ENCODE measurements at places on chromosomes 5 and 9. TPM values are rescaled to one million over a fixed set of nuclear protein-coding genes. Genes with fewer than 3 reads are reported as not detected.

DNA sequence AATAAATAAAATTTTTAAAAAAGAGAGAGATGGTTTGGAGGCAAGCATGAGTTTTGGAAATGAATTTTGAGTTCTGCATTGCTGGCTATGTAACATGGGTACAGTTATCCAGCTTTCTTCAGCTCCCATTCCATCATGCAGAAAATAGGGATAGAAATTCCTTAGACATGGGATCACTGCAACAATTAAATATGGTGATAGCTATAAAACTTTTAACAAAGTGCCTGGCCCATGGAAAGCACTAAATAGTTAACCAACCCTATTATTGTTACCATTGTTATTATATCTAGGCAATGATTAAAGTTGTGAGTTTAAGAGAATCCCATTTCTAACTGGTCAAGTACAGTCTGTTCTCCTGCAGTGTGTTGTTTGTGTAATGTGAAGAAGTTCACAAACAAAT, 115.4 kb upstream of the GAS1 start:
- no peak for DNase-seq

- DNase-seq: no peak
Measured at GRCh38 chr5:33258553-33258952, 182.2 kb upstream of the TARS1 start.

- DNase-seq: no peak
Measured at GRCh38 chr9:92671323-92671722, 1.4 kb upstream of the IPPK start.

FAM153A gene
- total RNA-seq: 37.5 TPM

INSL4 gene
- not detected for total RNA-seq

DNA sequence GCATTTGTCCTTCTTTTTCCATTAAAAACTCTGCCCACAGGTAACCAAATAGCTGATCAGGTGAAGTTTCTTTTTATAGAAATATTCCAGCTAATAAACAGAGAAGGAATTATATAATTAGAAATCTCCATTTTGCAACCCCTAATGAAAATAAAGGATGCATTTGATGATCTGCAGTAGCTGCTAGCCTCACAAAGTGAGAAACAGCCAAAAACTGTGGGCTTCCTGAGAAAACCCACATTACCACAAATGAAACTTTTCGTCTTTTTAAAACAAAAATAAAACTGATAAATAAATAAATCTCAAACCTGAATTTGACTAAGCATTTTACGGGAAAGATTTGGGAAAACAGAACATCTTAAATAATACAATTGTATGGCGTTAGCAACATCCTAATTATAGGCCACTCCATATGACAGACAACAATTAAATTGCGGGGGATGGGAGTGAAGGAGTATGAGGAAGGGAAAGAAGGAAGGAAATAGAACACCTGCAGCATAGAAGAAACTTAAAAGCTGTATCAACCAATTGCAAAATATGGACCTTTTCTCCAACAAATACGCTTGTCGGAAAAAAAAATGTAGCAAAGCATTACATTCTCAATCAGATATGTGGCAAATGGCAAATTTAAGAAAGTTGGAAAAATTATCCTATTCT, 283.0 kb upstream of the ITGA1 start:
- DNase-seq: no peak

- peak; percentile 33 for DNase-seq
Measured at GRCh38 chr5:177982072-177982727, 13.8 kb downstream of the PROP1 start.

DNA sequence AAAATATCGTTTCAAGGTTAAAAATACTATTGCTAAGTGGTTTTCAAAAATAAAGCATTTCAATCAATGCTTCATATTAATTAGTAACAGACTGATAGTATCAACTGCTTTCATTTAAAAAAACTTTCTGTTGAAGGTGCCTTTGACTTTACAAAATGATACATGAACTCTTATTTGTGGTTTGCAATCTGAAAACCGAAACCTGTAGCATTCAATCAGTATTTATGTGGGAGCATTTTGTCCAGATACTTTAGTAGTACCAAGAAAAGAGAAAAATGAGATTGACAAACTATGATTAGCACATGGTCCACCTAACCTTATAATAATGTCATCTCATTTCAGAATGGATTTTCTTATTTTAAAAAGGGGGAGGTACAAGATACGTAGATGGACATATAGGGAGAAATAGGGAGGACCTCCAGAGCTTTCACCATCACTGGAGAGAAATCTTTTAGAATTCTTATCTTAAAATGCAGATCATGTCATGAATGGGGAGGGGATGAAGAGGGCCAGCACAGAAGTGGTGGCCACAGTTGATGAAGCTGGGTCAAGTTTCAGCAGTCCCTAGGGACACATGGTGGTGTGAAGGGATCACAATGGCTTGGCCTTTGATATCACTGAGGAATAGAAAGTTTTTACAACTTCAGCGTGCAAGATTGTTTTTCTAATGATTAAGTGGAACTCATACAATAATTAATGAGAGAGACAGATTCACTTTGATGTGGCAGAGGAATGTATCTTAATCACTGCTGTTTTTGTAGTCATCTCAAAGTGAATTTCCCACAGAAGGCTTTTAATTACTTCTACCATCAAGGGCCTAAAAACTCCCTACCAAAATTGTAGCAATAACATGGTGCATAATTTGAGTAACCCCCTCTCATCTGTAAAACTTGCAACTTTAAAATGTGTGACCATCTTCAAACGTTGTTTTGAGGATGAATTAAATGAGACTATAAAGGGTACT, 322.3 kb upstream of the EDIL3 start:
- no peak for DNase-seq

DNA sequence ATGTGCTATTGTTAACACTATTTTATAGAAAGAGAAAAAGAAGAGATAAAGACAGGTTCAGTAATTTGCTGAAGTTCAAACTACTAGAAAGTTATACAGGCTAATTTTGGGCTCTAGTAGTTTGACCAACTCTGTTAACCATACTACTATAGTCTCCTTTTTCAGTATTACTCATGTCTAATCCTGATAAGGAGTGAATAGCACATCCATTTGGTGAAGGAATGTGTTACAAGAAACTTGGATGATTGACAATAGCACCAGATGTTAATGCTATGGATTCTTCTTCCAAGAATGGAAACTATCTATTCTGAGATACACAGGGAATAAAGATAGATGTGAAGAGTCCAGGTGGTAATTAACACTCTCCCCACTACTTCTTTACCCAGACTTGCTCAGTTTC, 677.3 kb downstream of the PRELID2 start:
- DNase-seq: no peak

DNA sequence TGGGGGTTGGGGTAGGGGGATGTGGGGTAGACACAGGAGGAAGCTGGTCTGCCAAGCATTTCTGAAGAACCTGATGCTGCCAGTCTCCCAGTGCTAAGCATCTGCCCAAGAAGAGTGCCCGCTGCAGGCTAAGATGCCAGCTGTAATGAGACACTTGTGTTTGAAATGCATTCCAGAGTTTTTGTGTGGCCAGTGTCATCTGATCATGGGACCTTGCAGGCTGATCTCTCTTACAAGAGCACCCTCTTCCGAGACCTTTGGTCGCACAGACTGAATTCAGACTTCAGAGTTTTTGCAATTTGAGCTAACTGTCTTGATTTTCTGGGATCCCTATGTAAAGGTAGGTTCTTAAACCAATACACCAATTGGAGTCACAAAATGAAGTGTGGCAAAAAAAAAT, 58.1 kb downstream of the DENND1A start:
- DNase-seq: no peak

ADAMTS13 gene
- 2.1 TPM for total RNA-seq

DNA sequence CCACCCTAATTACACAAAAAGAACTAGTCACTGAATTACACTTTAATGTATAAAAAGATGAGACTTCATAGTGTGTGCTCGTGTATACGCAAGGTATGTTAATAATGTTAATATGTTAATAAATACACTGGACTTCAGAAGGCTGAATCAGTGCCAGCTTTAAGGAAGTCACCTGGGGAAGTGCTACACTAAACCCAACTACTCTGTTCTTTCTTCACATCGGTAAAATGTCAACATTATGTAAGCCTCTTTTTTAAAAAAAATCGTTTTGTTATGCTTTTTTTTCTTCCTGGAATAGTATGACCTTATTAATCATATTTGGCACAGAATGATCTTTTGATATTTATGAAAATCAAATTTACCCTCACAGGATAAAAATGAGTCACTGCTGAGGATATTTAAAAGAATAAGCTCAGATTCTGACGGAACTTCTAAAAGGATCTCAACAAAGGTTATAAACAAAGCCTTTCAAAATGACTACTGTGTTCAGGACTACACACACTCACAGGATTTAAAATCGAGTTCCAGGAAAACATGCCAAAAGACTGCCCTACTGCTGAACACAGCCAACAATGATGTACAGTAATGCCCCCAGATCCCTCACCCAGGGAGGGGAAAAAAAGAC, 75.9 kb downstream of the AUH start:
- no peak for DNase-seq

SPAG8 gene
- total RNA-seq: 2.0 TPM

DNA sequence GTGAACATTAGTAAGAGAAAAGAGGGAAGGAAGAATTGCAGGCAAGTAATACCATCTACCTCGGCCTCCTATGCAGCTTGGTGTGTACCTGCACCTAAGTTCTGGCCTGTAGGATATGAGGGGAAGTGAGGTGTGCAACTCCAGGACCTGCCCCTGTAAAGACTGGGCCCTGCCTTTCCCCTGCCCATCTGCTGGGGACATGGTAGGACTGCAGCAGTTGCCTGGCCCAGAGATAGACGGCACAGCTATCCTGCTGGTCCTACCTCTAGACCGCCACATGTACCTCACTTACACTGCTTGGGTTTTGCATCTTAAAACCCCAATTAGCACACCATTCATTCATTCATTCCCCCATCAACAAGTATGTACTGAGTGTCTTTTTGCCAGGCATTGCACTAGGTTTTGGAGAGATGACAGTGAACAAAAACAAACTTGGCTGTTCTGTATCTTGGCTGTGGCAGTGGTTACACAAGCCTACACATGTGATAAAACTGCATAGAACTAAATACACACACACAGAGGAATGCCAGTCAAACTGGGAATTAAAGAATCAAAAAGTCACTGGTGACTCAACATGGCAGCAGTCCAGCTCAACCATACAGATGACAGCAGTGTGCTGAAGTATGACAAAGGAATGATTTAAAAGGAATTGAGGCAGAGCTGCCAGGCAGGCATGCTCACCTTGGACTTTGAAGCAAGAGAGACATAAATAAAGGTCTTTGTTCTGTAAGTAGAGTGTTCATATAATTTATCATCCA, 23.3 kb upstream of the MGAT1 start:
- DNase-seq: no peak

- DNase-seq: no peak
Measured at GRCh38 chr5:106825374-106825773, 845.4 kb downstream of the EFNA5 start.

- no peak for DNase-seq
Measured at GRCh38 chr5:81805086-81805485, 54.2 kb upstream of the SSBP2 start.

DNA sequence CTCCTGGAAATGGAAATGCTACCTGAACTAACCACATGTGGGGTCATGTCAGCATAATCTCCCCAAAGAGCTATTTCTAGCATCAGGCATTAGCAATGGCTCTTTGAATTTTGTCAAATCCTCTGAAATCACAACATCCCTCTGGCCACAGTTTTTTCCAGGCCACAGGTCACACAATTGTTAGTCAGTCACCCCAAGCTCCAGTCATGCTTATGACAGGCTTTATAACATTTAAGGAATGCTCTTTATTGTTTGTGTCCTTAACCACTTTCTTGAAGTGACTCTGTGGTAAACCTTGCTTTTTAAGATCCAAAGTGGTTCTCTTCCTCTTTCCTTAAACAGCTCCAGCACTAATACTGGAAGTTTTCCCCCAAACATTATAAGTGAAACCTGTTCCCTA, 169.2 kb upstream of the HMHB1 start:
- DNase-seq: no peak

GRCh38 chr5:131264451-131265099, 722 bp downstream of the CDC42SE2 start:
- DNase-seq: peak; percentile 58

GRCh38 chr9:37406603-37407401, 15.7 kb upstream of the GRHPR start:
- DNase-seq: no peak

IPPK gene
- total RNA-seq: 11.4 TPM

CFAP157 gene
- not detected for total RNA-seq

POLR3G gene
- 4.2 TPM for total RNA-seq

GRCh38 chr5:13745508-13745907, 199.0 kb downstream of the DNAH5 start:
- no peak for DNase-seq

- no peak for DNase-seq
Measured at GRCh38 chr9:98563212-98563907, 145.4 kb downstream of the GABBR2 start.

DNA sequence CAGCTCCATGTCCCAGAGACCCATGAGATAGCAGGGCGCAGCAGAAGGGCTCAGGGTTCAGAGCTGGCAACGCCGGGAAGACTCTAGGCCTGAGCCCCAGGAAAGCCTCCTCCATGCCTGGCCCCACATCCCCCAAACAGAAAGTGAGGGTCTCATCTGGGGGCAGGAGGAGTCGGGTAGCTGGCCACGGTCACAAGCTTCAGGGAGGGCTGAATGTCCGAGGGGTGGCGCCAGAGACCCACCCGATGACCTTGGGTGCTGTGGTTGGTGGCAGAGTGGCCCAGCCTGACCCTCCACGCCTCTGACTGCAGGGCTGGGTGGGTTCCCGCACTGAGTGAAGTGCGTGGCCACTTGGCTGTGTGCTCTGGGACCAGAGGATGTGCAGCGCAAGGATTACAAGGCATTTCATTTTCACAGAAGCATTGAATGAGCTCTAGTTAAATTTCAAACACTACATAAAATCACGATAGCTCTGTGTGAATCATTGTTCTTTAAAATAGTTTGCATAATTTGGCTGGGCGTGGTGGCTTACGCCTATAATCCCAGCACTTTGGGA, 3.0 kb downstream of the C8G start:
- DNase-seq: no peak

DNA sequence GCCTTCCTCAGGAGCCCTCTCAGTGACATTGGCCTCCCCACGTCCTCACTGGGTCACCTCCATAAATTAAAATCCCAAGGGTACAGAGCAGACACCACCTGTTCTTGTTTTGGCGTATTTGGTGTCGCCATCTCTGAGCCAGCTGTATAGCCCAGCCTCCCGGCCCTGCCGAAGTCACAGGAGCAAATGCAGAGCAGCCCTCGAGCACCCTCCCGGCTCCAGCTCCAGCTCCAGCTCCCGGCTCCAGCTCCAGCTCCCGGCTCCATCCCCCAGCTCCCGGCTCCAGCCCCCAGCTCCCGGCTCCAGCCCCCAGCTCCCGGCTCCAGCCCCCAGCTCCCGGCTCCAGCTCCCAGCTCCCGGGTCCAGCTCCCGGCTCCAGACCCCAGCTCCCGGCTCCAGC, 74.3 kb downstream of the ZNF354C start:
- DNase-seq: no peak

GRCh38 chr5:87268970-87269377, 1.3 kb downstream of the RASA1 start:
- no peak for DNase-seq

DNA sequence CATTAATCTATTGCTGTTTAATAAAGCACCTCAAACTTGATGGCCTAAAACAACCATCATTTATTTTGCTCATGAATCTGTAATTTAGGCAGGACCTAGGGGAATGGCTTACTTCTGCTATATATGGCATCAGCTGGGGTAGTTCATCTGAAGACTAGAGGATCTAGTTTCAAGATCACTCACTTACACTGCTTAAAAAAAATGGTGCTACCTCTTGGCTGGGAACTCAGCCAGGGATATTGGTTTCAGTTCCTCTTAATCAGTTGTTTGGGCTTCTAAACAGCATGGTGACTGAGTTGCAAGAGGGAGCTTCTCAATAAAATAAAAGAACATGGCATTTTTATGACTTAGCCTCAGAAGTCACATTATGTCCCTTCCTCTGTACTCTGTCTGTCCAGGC, 142.0 kb downstream of the FAM114A2 start:
- DNase-seq: no peak

GRCh38 chr9:125894566-125894965, 147.4 kb downstream of the PBX3 start:
- DNase-seq: no peak
